ENCODE measurements at places on chromosomes 13 and 19. TPM values are rescaled to one million over a fixed set of nuclear protein-coding genes. Genes with fewer than 3 reads are reported as not detected.

- H3K4me1 ChIP-seq = no peaks in the 10 kb centered on the region
- no peak for DNase-seq
- H3K27me3 ChIP-seq = 0 out of 2 replicates have a peak, but pooled peaks cover 3% of the 10 kb centered on the region
- no peak overlapping the region for H3K27ac ChIP-seq
- no peaks in the 10 kb centered on the region for H3K36me3 ChIP-seq
Measured at GRCh38 chr19:50759886-50760285, 10.4 kb upstream of the GPR32 start.

The GADD45B gene
- 112 TPM for total RNA-seq

The FFAR2 gene
- total RNA-seq = not detected

GRCh38 chr13:40770934-40771618 is at the start of gene MRPS31:
Gene MRPS31, minus strand, starts transcription at chr13:40771190. Its CDS starts 54 bp downstream, at chr13:40771136.
- H3K27me3 ChIP-seq = no peaks in the 10 kb centered on the region
- DNase-seq = peak; percentile 94
- peak within 1 kb of the TSS; percentile 61 for H3K4me3 ChIP-seq
- H3K4me1 ChIP-seq = peaks cover 6% of the 10 kb centered on the region
- peak within 1 kb of the TSS; percentile 36 for H3K27ac ChIP-seq
- H3K36me3 ChIP-seq = peaks cover 7% of the 10 kb centered on the region

- H3K36me3 ChIP-seq = no peaks in the 10 kb centered on the region
- peaks cover 59% of the 10 kb centered on the region for H3K4me1 ChIP-seq
- no peak overlapping the region for H3K27ac ChIP-seq
- DNase-seq = no peak
Measured at GRCh38 chr13:98974053-98974452, 3.8 kb downstream of the DOCK9 start.

- H3K4me1 ChIP-seq = peaks cover 11% of the 10 kb centered on the region
- no peak overlapping the region for H3K4me3 ChIP-seq
- DNase-seq = no peak
- H3K36me3 ChIP-seq = peaks cover 82% of the 10 kb centered on the region
- no peaks in the 10 kb centered on the region for H3K27me3 ChIP-seq
Measured at GRCh38 chr19:19657397-19657783, 6.1 kb downstream of the ATP13A1 start.

DNA sequence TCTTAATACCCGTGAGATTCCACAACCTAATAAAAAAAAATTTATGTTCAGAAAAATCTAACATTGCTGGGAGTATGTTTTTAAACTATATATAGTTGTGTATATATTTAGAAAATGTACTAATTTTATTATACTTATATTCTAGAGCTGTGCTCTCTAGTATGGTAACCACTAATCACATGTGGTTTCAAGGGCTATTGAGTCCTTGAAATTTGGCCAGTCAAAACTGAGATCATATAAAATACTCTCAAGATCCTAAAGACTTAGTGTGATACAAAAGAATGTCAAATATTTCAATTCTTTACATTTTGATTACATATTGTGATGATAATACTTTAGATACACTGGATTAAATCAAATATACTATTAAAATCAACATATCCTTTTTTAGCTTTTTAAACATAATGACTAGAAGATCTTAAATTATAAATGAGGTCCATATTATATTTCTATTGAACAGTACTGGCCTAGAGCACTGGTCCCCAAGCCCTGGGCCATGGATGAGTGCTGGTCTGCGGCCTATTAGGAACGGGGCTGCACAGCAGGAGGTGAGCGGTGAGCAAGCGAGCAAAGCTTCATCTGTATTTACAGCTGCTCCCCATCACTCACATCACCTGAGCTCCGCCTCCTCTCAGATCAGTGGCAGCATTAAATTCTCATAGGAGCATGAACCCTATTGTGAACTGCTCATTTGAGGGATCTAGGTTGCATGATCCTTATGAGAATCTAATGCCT is 176.5 kb upstream of the NBEA start:
- DNase-seq = no peak
- H3K27me3 ChIP-seq = no peaks in the 10 kb centered on the region
- no peak overlapping the region for H3K4me3 ChIP-seq
- H3K36me3 ChIP-seq = no peaks in the 10 kb centered on the region
- H3K4me1 ChIP-seq = no peaks in the 10 kb centered on the region
- no peak overlapping the region for H3K27ac ChIP-seq

DNA sequence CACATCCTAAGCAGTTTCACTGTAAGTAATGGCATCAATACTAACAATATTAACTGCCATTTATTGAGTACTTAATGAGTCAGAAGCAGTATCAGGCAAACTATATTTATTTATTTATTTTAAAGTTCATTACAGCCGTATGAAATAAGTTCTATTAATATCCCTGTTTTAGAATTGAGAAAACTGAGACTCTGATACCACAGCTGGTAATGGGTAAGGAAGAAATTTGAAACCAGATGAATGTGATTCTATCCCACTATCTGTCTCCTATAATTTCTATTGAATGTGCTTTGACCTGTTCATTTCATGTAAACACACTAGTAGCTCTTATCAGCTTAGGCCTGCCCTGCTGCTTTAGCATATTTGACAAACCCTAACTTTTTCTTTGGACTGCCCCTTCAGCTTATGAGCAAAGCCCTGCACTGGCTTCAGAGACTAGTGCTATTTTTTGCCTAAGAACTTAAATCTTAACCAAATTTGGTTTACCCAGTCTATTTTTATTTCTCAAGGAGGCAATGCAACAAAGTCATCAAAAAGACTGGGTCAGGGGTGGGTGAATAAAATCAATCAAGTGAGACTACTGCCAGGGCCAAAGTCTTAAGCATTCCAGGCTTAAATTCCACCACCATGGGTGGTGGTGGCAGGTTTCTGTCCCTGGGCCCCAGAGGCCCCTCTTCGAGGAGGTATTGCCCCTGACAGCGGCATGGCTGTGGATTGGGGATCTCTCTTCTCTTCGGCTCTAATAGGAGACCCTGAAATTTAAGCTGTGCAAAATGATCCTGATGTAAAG is 143.4 kb downstream of the DLEU7 start:
- no peaks in the 10 kb centered on the region for H3K27me3 ChIP-seq
- no peak overlapping the region for H3K27ac ChIP-seq
- H3K4me1 ChIP-seq = peaks cover 9% of the 10 kb centered on the region
- H3K4me3 ChIP-seq = no peak overlapping the region
- no peak for DNase-seq

GRCh38 chr13:96273196-96273595 is 183.3 kb downstream of the HS6ST3 start:
- H3K27ac ChIP-seq = no peak overlapping the region
- no peaks in the 10 kb centered on the region for H3K36me3 ChIP-seq
- peaks cover 15% of the 10 kb centered on the region for H3K27me3 ChIP-seq
- DNase-seq = no peak
- no peak overlapping the region for H3K4me3 ChIP-seq

DNA sequence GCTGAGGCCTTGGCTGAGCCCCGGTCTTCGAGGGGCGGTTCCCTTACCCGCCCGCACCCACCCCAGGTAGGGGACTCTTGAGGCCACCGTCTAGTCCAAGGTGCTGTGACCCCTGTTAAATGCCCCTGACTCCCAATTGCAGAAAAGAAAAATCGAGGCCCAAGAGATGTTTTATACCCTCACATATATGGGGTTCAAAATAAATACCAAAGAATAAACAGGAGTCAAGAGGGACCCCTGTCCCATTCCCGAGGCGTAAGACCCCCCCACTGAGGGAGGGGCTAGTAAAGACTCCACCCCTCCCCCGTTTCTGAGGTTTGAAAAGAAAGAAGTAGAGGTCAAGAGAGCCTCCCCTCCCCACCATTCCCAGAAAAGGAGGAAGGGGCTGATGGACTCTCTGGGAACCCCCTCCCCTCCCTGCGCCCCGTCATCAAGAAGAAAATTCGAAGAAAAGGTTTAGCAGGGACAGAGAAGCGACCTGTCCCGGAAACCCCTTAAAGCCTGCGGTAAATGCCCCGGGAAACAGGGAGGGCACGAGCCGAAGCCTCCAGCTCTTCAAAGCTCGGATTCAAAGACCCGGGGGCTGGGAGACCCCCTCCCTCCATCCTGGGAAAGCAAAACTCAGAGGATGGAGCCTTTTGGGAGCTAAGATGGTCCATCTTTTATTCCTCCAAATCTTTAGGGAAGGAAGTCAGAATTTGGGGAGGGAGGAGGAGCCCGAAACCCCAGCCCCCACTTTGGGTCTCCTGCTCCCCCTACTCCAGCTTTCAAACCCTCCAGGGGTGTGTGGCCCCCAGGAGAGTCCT is 755 bp upstream of the RAB3A start:
- H3K36me3 ChIP-seq = no peaks in the 10 kb centered on the region
- DNase-seq = no peak
- H3K27me3 ChIP-seq = no peaks in the 10 kb centered on the region

GRCh38 chr13:25064396-25064795 is 31.5 kb upstream of the PABPC3 start:
- H3K36me3 ChIP-seq = no peaks in the 10 kb centered on the region
- no peak overlapping the region for H3K4me3 ChIP-seq
- H3K27ac ChIP-seq = no peak overlapping the region
- no peaks in the 10 kb centered on the region for H3K4me1 ChIP-seq
- H3K27me3 ChIP-seq = no peaks in the 10 kb centered on the region
- no peak for DNase-seq

GRCh38 chr19:12802267-12803106 is 618 bp downstream of the THSD8 start:
- H3K4me3 ChIP-seq = no peak overlapping the region
- H3K27ac ChIP-seq = no peak overlapping the region
- peaks cover 31% of the 10 kb centered on the region for H3K27me3 ChIP-seq

DNA sequence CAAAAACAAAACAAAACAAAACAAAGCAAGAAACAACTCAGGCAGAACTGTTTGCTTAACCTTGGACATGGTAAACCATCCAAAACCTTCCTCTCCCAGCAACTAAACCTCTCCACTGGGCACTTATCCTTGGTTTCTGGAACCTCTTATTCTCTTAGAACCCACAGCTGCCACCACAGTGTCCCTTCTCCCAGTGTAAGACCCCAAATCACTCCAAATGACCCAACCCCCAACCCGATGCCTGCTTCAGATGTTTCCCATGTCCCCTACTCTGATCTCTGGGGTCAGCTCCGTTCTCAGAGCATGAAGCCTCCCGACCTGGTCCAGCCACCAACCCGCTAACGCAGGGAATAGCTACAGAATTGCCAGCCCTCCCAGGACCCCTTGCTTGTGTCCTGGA is 972 bp downstream of the KLK2 start:
- H3K4me1 ChIP-seq = no peaks in the 10 kb centered on the region
- DNase-seq = no peak
- H3K4me3 ChIP-seq = no peak overlapping the region

The APOC1 gene
- total RNA-seq = not detected

DNA sequence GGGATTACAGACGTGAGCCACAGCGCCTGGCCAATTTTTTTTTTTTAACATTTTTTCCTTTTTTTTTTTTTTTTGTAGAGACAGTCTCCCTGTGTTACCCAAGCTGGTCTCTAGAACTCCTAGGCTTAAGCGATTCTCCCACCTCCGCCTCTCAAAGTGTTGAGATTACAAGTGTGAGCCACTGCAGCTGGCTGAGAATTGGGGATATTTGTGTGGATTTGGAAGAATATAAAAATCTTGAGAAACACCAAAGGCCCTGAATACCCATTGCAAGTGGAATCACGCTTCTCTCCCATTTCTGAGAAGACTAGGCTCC is 79.9 kb upstream of the ABCC4 start:
- H3K4me3 ChIP-seq = no peak overlapping the region
- H3K4me1 ChIP-seq = no peaks in the 10 kb centered on the region
- H3K36me3 ChIP-seq = no peaks in the 10 kb centered on the region
- DNase-seq = no peak
